ENCODE measurements at places on chromosomes 13 and 19.

DNA sequence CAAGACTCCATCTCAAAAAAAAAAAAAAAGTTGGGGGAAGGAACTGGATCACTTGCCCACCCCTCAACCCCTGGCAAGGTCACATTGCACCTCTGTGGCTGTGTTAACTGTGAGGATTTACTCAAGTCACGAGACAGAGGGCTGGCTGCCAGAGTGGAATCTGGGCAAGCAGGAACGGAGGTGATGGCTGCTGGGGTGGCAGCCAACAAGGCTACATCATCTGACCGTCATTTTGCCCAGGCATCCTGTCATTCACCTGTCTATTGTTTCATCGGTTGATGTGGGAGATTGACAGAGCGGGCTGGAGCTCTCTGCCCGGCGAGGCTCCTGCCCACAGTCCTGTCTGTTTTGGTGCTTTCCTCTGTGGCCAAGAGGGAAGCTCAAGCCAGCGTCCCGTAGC lies 75.7 kb downstream of the DPF1 start:
- DNase-seq = no peak

- DNase-seq = no peak
Measured at GRCh38 chr19:10895920-10896319, 24.6 kb downstream of the CARM1 start.

DNA sequence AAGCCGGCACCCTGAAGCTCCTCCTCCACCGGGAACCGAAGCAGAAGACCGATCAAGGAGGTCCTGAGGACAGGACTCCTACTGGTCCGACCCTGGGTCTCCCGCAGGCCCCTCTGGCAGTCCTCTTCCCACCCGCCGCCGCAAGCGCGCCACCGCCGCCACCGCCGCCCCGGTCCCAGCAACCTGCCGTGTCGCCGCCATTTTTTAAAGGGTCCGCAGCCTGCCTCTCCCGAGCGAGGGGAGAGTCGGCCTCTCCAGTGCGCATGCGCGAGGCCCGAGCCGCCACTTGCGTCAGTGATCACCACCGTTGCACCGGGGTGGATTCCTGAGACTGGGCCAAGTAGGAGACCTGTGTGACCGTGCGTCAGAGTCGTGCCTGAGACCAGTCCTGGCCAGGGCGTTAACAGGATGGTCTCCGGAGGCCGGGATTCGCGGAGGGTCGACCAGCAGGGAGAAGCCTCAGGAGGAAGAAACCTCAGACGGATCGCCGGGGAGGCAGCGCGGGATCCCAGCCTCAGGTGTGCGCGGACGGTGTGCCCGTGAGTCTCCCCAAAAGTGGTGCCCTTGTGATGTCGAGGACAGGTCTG lies 51.6 kb downstream of the ZNF146 start:
- no peak for DNase-seq

GRCh38 chr19:40555978-40556689 lies 20.5 kb upstream of the SHKBP1 start:
- no peak for DNase-seq

DNA sequence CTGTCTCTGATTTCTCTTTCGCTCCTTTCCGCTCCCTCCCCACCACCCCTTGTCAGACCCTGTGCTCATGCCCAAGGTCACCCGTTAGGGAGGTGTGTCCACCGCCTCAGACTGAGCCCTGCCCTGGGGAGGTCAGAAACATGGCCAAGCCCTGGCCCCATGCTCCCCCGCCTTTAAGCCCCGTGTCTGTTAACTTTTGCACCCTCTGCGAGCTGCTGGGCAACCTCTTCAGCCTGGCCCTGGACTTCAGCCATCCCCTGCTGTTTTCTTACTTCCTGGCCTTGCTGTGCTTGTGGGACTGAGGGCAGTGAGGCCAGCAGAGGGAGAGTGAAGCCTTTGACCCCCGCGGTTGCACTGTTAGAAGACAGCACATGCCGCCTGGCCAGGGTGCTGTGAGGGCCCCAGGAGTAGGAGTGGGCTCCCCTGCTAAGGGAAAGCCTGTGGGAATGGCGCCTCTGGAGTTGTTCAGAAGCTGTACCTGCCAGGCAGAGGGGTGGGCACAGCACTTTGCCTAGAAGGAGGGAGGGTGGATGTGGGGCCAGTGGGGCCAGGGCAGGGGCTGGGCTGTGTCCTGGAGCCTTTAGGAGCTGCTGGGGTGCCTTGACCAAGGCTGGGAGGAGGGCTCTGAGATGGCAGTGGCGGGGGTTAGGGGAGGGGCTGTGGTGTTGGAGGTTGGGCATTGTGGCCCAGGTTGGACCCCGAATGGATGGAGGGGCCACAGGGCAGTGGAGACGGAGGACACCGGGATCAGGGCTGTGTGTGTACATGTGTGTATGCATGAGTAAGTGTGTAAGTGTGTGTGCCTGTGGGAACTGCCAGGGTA lies 7.9 kb downstream of the UPF1 start:
- no peak for DNase-seq

DNA sequence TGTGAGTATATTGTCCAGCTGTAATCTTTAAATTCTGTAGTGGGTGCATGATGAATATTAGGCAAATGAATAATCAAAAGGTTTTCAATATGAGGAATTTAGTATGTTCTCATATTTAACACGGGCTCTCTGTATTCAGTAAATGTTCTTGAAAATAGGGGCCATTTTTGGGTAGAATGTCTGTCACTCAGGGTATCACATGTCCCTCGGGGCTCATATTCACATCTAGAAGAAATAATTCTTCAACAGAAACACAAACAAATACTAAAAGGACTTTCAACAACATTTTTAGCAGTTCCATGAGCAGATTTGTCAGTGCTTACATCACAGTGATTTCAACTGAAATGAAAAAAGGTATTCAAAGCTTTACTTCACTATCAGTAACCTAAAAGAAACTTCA lies 1388.4 kb upstream of the MIR17HG start:
- no peak for DNase-seq
